Islet precursor cell (in vitro differentiated cells): ENCODE measurements at places on chromosomes 1 and 21.
A peak's percentile ranks its signal among the peaks of the same experiment; 100 is the strongest.

- no peak for DNase-seq
These were observed 1.0 kb upstream of the AADACL3 start for GRCh38 chr1:12714710-12715475.

DNA sequence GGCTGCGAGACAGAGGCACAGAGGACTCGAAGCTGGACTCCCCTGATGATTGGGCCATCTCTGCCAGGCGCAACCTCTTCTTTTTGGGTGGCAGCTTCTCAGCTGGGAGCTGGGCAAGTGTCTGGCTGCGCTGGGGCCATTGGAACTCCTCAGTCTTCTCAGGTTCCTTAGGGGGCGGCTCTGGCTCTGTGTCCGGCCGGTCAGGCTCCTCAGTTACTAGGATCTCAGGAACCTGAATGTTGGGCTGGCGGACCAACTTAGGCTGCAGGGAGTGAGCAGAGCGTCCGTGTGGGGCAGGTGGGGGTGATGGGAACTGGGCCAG is 97.5 kb upstream of the EDN2 start:
- peak; percentile 43 for DNase-seq

DNA sequence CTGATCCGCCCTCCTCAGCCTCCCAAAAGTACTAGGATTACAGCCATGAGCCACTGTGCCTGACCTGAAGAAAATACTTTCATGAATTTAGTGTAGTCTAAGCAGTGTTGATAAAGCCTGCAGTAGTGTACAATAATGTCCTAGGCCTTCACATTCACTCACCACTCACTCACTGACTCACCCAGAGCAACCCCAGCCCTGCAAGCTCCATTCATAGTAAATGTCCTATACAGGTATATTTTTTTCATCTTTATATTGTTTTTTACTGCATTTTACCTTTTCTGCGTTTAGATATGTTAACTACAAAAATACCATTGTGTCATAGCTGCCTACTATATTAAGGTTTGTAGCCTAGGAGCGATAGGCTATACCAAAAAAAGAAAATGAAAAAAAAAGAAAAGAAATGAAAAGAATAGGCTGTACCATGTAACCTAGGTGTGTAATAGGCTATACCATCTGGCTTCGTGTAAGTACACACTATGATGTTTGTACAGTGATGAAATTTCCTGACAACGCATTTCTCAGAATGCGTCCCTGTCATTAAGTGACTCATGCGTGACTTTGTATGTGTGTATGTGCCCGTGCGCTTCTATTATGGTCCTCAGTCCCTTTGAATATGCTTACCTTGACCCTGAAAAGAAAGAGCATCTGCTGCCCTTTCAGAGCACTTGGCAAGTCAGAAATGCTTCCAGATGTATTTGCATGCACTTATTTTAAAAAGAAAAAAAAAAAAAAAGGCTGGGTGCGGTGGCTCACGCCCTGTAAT is 9.2 kb upstream of the SLAMF8 start:
- no peak for DNase-seq

DNA sequence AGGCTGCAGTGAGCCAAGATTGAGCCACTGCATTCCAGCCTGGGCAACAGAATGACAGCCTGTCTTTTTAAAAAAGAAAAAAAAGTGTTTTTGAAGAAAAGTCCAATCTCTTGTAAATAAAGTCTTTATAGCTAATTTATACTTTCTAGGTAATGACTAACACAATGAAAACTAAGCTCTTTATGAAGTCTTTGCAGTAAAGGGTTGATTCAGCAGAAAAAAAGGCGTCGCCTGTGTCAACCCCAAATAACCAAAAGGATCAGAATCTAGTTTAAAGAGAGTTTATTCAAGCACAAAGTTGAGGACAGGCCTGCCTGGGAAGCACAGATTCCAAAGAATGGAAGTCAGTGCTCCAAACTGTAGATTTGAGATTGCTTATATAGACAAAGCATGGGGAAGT is 14.3 kb upstream of the PGBD2 start:
- DNase-seq = no peak

- DNase-seq = no peak
These were observed 209.2 kb upstream of the PTGFR start for GRCh38 chr1:78281580-78281979.

- no peak for DNase-seq
These were observed 13.4 kb upstream of the MRPL9 start for GRCh38 chr1:151776665-151777062.

DNA sequence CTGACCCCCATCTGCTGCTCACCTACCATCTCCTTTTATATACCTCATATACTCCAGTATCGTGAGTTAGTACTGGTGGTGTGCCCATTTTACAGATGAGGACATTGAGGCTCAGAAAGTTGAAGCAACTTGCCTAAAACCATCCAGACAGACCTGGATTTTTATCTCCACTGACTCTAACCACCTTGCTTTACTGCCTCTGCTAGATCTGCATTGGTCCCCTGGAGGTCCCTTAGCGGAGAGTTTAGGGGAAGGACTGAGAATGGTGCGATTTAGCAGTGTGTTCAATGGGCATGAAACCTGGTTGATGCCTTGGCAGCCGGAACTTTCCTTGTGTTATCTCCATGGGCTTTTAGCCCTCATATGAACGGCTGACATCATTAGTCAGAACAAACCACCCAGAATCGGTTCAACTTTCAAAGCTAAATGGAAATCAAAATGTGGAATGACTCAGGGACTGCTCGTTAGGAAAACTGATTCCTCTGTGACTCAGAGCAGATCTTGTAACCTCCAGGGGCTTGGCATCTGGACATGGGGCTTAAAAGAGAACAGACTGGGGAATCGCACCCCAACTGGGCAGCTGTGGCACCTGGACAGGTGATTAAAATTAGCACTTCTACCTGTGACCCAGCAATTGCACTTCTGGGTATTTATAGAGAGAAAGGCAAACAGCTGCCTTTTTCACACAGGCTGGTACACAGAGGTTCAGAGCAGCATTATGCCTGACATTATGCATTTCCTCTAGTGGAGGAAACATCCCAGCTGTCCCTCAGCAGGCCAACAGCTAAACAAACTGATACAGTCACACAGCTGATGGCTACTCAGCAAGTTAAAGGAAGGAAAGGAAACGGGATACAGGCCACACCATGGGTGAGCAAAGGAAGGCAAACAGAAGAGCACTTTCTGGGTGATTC is 25.3 kb downstream of the TMEM51 start:
- DNase-seq = peak; percentile 70

- DNase-seq = no peak
These were observed 148.7 kb downstream of the SETD4 start for GRCh38 chr21:35911412-35912191.

DNA sequence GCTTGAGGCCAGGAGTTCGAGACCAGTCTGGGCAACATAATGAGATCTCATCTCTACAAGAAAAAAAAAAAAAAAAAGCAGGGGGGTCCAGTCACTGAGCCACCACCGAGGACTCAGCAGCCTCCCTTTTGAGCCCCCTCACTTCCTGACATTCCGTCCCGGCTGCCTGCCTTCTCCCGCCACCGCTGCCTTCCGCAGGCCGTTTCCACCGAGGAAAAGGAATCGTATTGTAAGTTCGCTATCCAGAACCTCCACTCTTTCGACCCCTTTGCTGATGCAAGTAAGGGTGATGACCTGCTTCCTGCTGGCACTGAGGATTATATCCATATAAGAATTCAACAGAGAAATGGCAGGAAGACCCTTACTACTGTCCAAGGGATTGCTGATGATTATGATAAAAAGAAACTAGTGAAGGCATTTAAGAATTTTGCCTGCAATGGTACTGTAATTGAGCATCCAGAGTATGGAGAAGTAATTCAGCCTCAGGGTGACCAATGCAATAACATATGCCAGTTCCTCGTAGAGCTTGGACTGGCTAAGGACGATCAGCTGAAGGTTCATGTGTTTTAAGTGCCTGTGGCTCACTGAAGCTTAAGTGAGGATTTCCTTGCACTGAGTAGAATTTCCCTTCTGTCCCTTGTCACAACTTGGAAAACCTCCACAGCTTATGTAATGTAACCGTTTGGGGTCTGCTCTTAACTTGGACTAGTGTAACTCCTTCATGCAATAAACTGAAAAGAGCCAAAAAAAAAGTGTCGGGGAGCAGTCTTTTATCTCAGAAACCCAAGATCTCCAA is 55.6 kb downstream of the GLUL start:
- peak; percentile 10 for DNase-seq

DNA sequence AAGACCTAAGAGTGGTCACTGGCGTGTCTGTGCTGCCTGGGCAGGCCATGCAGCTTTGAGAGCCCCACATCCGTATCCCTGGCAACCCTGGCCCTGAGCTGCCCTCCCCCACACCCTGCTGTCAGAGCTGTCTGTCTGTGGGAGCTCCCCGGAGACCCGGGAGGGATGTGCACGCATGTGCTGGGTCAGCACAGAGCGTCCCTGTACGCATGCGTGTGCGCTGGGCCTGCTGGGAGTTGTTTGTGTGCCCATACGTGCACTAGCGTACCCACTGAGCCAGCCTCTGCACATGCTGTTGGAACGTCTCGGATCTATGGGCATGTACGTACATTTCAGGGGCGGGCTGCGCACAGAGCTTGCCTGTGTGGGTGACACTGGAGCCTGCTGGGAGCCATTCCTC is 89.3 kb downstream of the EPHB2 start:
- no peak for DNase-seq

DNA sequence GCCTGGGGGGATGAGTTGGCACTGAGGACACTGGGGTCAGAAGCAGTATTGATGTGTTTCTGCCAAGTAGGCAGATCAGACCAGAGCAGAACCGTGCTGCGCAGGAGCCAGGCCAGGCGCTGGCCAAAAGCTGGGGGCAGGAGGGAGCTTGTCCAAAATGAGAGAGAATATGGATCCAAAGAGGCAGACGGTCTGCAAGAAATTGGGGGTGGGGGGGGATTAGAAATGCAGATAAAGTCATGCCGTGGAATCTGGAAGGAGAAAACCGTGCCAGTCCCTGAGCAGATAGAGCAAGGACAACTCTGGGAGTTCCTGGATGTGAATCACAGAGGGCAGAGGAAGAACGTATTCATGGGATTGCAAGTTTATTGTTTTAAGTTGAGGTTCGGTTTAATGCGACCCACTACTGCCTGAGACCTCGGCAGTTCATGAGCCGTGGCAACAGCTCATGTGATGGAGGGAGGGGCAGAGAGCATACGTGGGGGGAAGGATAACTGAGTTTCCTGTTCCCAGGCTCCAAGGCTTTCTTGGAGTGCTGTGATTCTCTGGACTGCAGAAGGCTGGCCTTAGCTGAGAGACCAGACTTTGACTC is 224.0 kb downstream of the FGGY start:
- no peak for DNase-seq

DNA sequence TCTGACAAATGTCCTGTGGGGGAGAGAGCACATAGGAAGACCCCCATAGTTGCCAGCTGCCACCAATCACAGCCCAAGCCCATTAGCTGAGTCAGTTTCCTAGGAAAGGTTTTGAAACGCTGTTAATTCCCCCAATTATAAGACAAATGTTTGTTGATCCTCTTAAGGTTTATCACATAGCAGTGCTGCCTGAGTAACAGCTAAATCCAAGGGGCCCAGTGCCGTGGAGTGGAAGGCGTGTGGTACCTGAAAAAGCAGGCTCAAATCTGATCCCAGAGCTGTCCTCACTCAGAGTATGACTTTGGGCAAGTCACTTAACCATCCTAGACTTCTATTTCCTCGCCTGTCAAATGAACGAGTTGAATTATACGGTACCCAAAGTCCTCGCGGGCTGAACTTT is 69.5 kb downstream of the GRIK3 start:
- no peak for DNase-seq

GRCh38 chr1:173475564-173476196 is 1.5 kb upstream of the PRDX6 start:
- no peak for DNase-seq
